ENCODE measurements at places on chromosomes 16 and 17.

DNA sequence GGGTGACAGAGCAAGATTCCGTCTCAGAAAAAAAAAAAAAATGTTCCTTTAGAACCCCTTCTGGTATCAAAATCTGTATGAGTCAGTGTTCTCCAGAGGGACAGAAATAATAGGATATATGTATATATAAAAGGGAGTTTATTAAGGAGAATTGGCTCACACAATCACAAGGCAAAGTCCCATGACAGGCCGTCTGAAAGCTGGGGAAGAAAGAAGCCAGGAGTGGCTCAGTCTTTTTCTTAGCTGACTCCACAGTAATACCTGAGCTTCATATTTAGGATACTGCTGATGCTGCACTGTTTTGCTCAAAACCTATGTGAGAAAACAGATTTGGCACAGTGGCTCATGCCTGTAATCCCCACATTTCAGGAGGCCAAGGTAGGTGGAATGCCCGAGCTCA, 22.5 kb downstream of the ZZEF1 start:
- DNase-seq = no peak

DNA sequence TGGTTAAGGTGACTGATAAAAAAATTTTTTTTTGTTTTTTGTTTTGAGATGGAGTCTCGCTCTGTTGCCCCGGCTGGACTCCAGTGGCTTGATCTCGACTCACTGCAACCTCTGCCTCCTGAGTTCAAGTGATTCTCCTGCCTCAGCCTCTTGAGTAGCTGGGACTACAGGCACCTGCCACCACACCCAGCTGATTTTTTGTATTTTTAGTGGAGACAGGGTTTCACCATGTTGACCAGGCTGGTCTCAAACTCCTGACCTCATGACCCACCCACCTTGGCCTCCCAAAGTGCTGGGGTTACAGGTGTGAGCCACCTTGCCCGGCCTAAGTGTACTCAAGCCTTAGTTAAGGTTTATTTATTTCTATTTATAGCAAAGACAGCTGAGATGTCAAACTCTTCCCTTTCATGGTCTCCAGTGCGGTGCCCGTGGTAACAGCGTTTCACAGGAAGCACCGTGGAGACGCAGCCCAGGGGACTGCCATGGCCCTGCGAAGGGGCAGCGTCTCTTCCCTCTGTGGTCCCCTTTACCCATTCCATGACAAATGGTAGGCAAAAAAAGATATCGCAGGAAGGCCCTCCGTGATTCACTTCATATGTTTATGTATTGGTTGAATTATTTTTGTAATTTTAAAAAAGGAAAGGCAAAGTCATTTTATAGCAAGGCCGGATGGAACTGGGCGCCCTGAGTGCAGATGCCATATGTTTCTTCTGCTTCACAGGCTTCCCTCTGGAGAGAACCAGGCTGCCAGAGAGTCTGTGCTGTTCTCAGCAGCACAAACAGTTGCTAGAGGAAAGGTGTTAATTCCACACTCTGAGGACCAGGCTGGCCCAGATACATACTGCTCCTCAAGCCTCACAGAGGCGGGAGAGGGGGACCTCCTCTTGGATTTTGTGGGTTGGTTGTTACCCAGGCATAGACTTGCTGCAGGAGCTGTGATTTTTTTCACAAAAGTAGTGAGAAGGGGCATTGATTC, 29.2 kb downstream of the DDX19A start:
- DNase-seq = no peak

- DNase-seq = no peak
Measured at GRCh38 chr16:30004811-30005242, 6.0 kb downstream of the DOC2A start.

- no peak for DNase-seq
Measured at GRCh38 chr17:33521784-33522183, 228.7 kb upstream of the ASIC2 start.

DNA sequence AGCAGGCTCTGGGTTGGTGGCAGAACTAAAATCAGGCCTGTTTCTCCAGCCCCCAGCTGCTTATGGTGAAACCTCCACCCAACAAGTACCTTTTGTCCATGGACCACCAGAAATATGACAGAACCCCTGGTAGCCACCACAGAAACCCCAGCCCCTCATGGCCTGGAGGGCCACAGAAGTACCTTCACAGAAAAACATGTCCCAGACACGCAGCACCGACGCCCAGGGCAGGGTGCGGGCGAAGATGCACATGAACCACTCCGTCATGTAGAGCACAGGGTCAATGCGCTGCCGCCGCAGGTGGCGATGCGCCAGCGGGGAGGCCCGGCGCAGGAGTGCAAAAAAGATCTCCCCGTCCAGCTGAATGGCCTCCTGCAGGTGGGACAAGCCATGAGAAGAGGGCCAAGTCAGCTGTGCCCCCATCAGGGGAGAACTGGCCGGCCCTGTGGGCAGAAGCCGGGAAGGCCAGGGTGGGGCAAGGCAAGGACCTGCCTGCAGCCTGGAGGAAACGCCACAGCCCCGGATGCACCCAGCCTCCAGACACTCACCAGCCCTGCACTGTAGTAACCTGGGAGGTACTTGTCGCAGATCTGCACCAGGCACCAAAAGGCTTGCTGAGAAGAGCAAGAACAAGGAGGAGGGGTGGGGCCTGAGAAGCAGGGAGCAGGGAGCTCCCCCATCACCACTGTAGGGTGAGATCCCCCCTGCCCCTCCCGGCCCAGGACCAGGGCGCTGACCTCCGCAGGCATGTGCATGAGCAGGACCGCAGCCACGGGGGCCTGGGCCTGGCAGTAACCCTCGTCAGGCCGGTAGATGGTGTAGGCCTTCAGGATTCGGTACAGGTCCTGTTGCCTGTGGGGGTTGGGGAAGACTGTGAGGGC, 4.1 kb upstream of the CD2BP2 start:
- DNase-seq = no peak
